CD4-positive, alpha-beta memory T cell (primary cell): ENCODE measurements at places on chromosomes 16 and 17.

GRCh38 chr17:37283414-37283961, 92.3 kb upstream of the C17orf78 start:
- no peak for DNase-seq

DNA sequence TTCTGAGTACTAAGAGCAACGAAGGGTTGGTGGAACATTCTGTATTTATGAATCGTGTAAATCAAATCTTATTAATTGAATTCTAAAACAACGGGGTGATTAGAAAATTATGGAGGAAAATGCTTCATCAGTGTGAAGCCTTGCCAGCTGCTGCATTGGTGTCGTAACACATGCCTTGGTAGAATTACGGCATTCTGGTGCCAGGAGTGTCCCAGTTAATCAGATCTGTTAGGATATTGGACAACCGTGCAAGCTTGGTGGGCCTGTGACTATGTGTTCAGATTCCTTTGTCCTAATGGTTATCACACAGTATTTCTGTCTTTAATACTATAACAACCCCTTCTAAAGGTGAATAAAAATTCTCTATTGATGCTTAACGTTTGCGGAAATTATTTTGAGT, 44.2 kb upstream of the TANC2 start:
- DNase-seq = no peak

DNA sequence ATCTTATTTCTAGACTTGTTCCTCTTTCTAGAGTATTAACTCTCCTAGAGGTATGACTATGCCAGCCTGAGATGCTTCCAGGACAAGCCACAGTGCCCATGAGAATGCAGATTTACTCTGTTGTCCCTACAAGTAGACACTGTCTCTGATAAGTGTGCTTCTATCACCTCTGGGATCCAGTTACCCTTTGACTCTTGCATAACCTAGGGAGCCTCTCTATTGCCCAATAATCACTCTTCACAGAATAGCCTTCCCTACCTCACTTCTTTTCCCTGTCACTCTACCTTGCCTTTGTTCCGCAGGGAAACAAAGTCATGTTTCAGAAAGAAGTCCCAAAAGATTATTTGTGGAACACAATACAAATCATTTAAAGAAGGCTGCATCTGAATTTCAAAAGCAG, 1.6 kb upstream of the KRT34 start:
- no peak for DNase-seq

DNA sequence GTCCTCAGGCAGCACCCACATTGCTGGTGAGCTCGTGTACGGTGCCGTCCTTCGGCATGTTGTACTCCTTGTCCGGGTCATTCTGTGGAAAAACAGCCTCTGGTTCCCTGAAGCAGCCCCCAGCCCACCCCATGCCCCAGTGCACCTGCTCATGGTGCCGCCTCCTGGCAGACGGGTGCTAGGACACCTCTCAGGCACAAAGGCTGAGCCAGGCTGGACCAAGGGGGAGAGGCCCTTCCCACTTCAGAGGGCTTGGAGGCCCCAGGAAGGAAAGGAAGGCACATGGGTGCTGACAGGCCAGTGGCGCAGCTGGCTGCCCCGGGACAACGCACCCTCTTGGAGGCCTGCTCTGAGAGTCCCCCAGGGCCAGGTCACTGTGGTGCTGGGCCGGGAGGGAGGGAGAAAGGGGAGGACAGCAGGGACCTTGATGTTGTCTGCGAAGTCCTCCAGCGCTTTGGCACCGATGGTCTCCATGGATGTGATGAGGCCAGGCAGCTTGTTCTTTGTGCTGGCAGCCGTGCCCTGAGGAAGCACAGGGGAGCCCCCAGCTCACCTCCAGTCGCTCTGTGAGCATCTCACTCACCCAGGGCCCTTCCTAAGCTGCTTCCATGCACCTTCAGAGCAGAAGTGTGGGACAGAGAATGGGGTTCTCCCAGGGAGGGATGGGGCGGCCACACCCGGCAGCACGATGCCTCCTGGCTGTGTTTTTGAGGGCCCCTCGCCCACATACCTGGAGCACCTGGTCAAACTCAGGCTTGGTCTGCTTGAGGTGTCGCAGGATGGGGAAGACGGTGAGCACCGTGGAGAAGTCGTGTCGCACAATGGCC, 9.3 kb downstream of the ZACN start:
- no peak for DNase-seq

DNA sequence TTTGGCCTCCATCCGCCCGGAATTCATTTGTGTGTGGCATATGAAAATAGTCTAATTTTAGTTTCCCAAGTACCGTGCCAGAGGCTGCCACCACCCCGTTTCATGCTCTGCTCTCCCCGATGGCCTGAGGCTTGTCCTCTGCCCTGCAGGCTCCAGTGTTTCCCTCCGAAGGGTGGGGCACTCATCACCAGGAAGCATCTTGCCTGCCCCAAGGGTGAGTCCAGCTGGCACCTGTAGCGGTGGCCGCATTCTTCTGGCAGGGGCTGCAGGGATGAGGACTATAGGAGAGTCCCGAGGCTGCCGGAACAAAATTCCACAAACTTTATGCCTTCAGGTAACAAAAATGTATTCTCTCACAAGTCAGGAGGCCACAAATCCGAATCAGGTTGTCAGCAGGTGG, 23.1 kb upstream of the CMIP start:
- DNase-seq = no peak

DNA sequence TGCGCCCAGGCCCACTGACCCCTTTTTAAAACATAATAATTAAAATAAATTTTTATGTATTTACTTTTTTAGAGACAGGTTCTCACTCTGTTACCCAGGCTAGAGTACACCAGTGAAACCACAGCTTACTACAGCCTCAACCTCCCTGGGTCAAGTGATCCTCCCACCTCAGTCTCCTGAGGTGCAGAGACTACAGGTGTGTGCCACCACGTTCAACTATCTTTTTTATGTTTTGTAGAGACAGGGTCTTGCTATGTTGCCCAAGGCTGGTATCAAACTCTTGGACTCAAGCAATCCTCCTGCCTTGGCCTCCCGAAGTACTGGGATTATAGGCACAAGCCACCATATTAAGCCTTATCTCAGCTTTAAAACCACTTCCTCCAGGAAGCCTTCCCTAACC, 56.1 kb upstream of the BCAR1 start:
- no peak for DNase-seq

- DNase-seq = no peak
Measured at GRCh38 chr17:70563281-70563820, 394.0 kb downstream of the KCNJ2 start.

GRCh38 chr17:42843358-42843934, 934 bp upstream of the AOC2 start:
- DNase-seq = peak; percentile 16

- DNase-seq = peak; percentile 27
Measured at GRCh38 chr17:66304304-66305174, 2.1 kb downstream of the PRKCA start.

GRCh38 chr16:1351215-1351581, 480 bp downstream of the TSR3 start:
- DNase-seq = no peak

DNA sequence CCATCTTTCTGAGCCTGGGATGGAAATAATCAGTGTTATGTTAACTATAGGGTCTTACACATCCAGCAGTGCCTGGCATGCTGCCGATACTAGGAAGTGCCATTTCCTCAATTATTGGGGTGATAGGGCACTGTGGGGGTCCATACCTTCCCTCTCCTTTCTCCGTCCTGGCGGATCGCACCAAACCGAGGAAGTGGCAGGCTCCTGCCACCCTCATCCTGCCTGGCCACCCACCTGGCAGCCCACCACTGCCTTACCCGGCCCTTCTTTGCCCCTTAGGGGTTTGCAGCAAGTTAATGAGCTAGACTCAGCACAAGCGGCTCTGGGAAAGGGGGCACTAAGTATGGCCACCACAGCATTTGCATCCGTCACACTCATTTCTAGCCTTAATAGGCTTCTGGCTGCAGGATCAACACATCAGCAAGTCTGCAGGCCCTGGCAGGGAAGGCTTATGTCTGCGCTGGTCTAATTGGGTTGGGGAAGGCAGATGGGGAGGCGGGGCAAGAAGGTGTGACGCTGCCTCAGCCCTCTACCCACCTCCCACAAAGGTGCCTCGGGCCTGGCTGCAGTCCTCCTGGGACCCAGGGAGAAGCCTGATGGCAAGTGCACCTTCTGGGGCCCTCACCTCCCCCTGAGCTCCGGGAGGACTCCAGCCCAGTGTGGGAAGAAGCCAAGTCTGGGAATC, 28.6 kb downstream of the DCAKD start:
- DNase-seq = no peak

DNA sequence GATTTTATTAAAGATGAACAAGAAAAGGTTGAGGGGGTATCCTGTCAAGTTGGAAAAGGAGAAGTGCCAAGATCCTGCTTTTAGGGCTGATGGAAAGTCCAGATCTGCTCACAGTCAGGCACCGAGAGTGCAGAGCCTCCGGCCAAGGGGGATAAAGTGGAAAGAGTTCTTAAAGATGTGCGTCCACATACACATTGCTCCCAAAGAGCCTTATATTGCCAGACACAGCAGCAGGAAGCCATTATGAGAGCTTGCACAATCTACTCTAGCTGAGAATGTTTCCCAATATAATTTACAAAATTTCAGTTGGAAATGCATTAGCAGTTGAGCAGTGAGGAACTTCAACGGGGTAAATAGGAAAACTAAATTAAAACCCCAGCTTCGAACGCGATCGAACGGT, 95.6 kb downstream of the SALL1 start:
- DNase-seq = no peak

DNA sequence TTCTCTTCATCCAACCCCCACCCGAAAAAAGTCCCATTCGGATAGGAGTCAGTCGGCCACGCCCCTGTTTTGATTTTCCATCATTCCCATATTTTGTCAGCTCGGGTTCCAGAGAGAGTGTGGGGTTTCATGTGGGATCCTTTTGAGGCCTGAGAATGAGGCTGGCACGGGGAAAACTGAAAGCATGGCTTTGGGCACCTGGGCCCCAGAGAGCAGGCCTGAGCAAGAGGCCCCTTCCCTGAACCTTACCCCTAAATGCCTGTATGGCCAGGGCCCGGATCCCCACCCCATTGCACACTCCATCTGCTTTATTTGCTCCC, 4.6 kb upstream of the HOXB4 start:
- DNase-seq = no peak

DNA sequence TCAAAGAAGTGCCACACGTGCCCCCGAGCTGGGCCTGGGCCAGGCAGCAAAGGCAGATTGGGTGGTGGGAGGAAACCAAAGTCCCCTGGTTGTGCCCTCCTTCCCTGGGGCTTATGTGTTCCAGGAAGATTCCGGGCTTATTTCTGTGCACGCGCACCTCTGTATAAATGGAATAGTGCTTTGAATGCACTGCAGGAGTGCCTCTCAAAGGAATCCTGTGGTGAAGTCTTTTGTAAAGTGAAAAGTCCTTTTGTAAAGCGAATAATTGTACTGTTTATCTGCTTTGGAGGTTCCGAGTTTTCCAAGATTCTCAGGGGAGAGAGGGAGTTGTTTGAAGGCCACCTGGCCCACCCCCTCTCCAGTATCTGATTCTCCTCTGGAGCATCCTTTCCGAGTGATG, 26.8 kb downstream of the C17orf75 start:
- DNase-seq = no peak

- no peak for DNase-seq
Measured at GRCh38 chr17:19706791-19707727, 9.3 kb downstream of the SLC47A2 start.

GRCh38 chr16:52545222-52545897, 1.6 kb downstream of the TOX3 start:
- no peak for DNase-seq

GRCh38 chr17:82311971-82312370, 5.4 kb downstream of the CD7 start:
- DNase-seq = no peak

GRCh38 chr16:15748654-15749053, 98.6 kb downstream of the NDE1 start:
- no peak for DNase-seq

GRCh38 chr17:68302066-68302564, 10.8 kb downstream of the ARSG start:
- no peak for DNase-seq

GRCh38 chr17:44362949-44363612, 572 bp downstream of the FAM171A2 start:
- no peak for DNase-seq

DNA sequence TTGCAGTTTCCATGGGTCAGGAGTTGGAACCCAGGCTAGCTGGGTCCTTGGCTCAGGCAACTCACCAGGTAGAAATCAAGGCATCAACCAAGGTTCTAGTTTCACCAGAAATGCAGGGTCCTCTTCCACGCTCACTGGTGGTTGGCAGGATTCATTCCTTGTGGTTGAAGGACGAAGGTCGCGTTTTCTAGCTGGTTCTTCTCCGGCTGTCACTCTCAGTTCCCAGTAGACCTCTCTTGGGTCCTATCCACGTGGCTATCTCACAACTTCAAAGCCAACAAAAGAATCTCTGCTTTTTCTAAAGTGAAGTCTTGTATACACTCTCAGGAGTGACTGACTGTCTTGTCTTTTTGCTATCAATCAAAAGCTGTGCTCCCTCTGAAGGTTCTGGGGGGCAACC, 146.3 kb upstream of the NOL11 start:
- no peak for DNase-seq

- no peak for DNase-seq
Measured at GRCh38 chr16:17566656-17567450, 96.1 kb upstream of the XYLT1 start.

DNA sequence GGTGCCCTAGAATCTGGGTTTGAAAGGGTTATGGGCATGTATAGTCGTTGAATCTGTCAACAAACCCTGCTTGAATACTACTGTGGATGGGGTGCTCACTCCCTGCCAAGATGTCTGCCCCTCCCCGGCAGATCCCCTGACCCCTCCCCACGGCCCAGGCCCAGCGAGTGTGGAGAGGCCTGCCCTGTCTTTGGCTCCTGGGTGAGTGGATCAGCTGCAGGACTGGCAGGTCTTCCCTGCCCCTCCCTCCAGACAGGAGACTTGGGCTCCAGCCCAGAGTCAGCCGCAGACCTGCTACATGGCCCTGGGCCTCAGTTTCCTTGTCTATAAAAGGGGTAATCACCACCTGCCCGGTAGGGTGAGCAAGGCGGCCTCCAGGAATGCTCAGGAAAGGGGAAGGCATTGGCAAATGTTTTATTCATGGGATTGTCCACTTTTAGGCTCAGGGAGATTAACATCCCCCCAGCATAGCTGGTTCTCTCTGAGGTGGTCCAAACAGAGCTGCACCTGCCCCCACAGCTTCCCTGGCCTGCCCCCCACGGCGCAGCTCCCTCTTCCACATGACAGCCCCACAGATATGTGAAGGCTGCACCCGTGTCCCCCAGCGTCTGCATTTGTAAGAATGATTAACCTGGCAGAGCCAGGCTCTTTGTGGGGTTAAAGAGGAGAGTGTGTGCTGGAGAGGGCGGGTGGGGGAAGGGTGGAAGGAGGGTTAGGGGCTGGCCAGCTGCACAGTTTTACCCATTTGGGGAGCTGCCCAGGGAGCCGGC, 18.5 kb upstream of the SPNS2 start:
- DNase-seq = no peak

- DNase-seq = no peak
Measured at GRCh38 chr17:49836111-49837030, 11.5 kb downstream of the TAC4 start.

GRCh38 chr17:28846231-28846630, 3.6 kb upstream of the FAM222B start:
- DNase-seq = no peak
